ENCODE measurements at places on chromosomes 11 and 22. TPM values are rescaled to one million over a fixed set of nuclear protein-coding genes. Genes with fewer than 3 reads are reported as not detected.

GRCh38 chr11:130472434-130472961, 24.1 kb downstream of the ADAMTS15 start:
- no peak for DNase-seq

DNA sequence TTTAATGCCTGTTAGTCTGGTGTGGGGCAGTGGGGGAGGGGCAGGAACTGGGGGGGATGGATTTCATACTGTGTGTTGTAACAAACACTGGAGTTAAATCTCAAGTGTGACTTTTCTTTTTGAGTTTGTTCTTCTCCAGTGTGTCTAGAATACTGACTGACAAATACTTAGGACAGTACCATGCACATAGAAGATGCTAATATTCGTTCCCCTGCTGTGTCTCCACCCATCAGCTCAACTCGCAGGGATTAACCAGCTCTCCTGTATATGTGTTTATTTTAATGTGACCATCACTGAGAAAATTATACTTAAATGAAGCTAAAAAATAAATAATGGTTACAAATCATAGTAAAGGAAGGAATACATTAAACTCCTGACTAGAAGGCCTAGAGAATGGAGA, 150.9 kb upstream of the E2F8 start:
- DNase-seq: no peak

The KCTD17 gene
- total RNA-seq: 22.6 TPM

DNA sequence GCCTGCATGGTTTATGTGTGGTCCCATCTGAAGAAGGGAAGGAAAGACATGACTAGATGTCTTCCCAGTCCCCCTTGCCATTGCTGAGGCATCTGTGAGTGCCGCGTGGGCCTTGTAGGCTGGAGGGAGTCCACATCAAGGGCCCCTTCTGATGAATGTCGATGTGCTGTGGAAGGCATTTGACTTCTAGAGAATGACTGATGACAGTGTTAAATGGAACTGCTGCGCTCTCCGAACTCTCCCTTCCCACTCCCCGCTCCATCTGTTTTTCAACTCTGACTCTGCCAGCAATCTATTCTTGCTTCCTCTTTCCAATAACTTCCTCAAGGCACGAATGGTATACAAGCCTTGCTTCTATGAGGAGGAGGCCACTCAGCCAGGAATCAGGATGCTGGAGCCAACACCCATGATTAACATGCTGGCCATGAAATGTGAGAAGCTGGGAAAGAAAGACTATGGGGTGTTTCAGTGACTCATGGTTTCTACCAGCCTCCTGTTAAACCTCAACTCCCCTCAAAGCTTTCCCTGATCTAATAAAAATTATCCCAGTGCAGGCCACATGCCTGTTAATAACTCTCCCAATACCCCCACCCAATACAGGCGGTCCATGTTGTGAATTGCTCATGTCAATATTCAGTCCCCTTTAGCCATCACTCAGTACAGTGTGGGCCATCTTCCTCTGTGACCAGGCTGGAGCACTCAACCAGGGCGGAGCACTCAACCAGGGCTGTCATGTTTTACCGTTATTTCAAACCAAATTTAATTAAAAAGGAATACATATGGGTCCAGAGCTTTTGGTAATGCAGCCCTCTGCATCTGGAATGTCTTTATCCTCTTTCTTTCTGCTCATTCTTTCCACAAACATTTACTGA, 46.4 kb upstream of the TBCEL start:
- DNase-seq: no peak

- DNase-seq: no peak
Observed at GRCh38 chr11:87030458-87031054, 7.2 kb upstream of the TMEM135 start.

The CLNS1A gene
- total RNA-seq: 191 TPM

- peak; percentile 45 for DNase-seq
Observed at GRCh38 chr22:37848587-37849088, 581 bp upstream of the EIF3L start.

The CHRNA10 gene
- 0.44 TPM for total RNA-seq

DNA sequence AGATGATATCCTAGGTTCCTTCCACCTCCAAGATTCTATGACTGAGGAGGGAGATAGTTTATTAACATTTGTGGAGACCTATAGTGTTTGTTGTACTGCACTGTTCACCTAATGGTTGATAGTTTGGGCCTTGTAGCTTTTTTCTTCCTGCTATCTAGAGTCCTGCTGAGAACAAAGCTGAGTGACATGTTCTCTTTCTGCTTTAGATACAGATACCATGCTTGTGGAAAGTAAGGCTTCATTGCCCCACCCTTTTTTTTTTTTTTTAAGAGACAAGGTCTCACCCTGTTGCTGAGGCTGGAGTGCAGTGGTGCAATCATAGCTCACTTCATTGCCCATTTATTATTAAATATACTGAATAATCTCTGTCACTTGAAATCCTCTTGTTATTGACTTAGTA, 12.3 kb downstream of the DLAT start:
- DNase-seq: no peak

- no peak for DNase-seq
Observed at GRCh38 chr11:107257710-107258109, 199.9 kb downstream of the CWF19L2 start.

DNA sequence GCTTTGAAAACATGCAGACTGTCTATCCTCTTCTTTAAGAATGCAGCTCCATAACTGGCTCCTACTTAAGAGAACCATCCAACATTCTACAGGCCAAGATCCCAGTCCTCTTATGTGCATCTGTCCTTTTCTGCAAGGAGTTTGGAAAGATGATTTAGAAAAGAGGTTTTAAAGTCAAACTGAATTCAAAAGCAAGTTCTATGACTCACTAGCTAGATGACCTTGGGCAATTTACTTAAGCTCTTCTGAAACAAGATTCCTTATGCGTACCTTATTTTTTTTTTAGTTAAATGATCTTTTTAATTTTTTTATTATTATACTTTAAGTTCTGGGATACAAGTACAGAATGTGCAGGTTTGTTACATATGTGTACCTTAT, 29.2 kb downstream of the GUCY1A2 start:
- DNase-seq: no peak

- no peak for DNase-seq
Observed at GRCh38 chr22:46861468-46862367, 99.3 kb downstream of the TBC1D22A start.

DNA sequence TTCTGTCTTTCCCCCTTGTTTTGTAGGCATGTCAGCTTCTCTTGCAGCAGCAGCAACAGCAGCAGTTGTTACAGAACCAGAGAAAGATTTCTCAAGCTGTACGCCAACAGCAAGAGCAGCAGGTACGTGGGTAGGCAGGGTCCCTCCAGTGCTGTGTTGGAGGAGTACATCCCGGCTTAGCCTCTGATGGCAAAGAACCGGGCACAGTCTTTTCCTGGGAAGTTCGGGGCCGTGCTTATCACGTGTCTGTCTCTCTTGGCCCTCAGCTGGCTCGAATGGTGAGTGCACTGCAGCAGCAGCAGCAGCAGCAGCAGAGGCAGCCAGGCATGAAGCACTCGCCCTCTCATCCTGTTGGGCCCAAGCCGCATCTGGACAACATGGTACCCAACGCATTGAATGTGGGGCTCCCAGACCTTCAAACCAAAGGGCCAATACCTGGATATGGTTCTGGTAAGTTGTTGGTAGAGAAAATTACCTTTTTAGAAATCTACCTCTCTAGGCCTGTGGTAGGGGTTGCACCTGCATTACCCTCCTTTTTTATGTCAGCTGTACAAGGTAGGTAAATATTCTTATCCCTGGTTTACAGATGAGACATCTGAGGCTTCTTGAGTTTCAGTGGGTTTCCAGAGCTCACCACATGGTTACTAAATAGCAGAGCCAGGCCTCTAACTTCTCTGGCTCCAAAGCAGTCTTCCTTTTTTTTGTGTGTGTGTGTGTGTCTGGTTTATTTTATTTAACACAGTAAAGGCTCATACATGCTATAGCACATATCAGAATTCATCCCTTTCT, 45.2 kb upstream of the ADSL start:
- DNase-seq: no peak

GRCh38 chr11:88164806-88165585, 10.2 kb downstream of the RAB38 start:
- DNase-seq: no peak

- DNase-seq: no peak
Observed at GRCh38 chr22:47111626-47112581, 349.5 kb downstream of the TBC1D22A start.
